GM23338 (cell line): ENCODE measurements at places on chromosomes 12 and 14.

GRCh38 chr12:115972241-115972640 lies 305.3 kb downstream of the MED13L start:
- no peak for DNase-seq

DNA sequence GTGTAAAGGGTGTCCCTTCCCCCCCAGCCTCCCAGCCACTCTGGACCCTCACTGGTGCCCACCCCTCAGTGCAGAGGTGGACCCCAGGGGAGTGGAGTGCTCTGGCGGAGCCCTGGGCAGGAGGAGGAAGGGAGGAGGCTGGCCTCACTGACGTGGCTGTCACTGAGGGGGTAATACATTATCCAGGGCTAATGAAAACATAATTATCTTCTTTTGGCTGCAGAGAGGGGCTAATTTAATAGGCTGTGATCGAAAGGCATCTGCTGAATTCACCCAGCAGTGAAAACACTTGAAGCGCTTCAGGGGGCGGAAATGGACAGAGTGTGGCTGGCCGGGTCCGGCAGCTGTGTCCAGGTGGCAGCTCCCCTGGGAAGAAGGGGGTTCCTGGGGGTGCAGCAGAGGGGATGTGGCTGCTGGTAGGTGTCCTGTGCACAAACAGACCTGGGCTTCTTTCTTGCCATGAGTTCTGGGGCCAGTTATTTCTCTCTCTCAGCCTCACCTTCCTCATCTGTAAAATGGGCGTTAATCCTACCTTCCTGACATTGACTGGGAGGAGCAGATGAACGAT lies 3.7 kb upstream of the NOS1 start:
- DNase-seq: no peak

DNA sequence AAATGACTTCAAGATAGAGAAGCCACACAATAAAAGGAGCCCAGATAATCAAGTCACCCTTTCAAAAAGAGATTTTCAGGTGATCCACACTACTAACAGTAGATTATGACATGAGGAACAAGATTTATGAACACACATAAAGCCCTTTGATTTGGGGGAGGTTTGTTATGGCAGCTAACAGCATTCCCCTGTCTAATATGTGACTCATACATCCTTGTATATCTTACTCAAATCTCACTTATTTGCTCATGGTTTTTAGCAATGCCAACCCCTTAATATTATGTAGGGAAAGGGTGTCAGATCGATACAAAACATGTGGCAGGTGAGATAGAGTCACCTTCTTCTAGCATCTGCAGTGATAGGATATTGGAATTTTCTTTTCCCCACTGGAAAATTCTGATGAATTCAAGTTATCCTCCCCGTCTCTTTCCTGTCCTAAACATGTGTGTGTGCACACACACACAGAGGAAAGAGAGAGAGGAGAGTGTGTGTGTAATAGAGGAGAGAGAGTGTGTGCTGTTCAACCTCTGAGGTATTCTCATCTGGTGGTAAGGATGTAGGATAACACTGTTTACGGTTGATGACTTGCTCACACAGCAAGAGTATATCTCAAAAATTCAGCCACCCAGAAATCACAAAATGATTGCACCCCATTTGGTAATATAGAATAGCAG lies 319.9 kb downstream of the KCNC2 start:
- no peak for DNase-seq

DNA sequence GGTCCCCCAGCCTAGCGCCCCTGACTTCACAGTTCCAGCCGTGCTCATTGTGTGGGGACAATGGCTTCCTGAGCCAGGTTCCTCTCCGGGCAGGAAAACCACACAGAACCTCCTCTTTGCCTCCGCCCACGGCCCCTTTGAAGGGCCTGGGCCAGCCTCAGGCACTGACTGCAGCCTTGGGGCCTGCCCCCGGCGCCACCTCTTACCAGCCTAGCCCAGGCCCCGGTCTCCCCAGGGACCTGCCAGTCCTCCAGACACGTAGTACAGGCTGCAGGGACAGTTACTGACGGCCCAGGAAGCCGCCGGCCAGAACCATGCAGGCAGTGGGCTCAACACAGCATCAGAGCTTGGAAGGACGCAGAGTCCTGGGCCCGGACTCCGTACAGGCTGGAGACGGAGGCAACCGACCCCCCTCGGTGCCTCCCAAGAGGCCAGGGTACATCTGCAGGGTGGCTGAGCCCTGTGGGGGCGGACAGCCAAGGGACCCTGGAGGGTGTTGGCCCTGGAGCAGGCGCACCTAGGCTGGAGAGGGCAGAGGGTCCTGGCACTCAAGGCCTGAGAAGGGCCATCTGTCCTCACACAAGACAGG lies 20.9 kb upstream of the NUDT14 start:
- no peak for DNase-seq

- DNase-seq: no peak
Observed at GRCh38 chr12:3752096-3752709, 706 bp downstream of the CRACR2A start.
